Mucosa of gallbladder (tissue), 1 donor: ENCODE measurements at places on chromosomes 7 and 10.

DNA sequence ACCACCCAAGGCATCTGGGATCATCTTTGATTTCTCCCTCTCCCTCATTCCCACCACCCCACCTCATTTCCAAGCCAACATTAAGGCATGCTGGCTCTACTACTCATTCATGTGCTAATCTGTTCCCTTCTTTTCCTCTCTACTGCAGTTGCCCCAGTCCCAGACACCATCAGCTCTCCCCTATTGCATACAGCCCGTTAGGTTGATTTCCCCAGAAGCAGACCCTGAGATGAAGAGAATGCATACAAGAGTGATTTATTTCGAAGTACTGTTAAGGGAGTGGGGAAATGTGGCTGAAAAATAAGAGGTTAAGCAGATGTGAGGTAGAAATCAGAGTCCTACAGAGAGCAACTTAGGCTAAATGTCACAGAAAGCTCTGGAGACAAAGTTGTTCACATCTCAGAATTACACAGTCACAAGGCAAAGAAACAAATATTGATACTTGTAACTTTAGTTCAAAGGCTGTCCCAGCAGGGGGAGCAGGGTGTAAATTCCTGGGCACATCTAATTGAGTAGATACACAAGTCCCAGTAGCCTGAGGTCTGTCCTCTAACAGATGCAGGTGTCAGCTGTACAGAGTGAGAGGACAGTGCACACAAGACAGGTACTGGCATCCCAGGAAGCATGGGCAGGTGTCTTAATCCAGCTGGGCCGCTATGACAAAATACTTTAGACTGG, 20.9 kb downstream of the AKR1D1 start:
- peak; percentile 38 for DNase-seq

GRCh38 chr7:44617225-44617890, 10.9 kb downstream of the OGDH start:
- DNase-seq, result no peak

DNA sequence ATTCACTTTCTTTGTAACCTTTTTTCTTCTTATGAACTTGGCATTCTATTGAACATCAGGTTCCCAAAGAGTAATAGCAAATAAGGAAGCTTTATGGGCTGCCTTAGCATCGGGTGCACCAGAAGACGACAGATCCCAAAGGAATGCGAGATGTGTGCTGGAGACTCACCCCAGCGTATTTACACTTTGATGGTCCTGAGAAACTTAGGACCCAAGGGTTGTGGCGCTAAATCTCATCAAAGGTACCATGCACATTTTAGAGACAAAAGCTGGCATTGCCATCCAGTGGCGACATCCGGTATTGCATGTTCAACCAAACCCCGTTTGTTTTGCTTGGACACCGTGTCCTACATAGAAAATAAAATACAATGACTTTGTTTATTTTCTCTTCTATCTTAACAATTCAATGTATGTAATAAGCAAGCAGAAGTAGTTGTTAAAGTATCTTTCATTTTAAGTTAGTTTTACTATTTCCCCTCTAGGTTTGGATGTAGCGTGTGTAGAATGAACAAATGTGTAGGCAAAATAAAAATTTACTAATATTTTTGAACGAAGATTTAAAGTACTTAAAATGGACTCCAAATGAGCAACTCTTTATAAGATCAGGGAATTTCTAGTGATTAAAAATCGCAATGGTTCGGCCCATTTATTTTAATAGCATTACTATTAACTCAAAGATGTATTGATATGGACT, 1154.8 kb downstream of the GATA3 start:
- peak; percentile 54 for DNase-seq

GRCh38 chr10:110335314-110336064, 30.8 kb upstream of the SMNDC1 start:
- DNase-seq, result no peak

- peak; percentile 56 for DNase-seq
These were observed 28.5 kb downstream of the MKLN1 start for GRCh38 chr7:131355917-131356777.

- DNase-seq, result no peak
These were observed 40.2 kb downstream of the HSPA12A start for GRCh38 chr10:116702165-116702564.

DNA sequence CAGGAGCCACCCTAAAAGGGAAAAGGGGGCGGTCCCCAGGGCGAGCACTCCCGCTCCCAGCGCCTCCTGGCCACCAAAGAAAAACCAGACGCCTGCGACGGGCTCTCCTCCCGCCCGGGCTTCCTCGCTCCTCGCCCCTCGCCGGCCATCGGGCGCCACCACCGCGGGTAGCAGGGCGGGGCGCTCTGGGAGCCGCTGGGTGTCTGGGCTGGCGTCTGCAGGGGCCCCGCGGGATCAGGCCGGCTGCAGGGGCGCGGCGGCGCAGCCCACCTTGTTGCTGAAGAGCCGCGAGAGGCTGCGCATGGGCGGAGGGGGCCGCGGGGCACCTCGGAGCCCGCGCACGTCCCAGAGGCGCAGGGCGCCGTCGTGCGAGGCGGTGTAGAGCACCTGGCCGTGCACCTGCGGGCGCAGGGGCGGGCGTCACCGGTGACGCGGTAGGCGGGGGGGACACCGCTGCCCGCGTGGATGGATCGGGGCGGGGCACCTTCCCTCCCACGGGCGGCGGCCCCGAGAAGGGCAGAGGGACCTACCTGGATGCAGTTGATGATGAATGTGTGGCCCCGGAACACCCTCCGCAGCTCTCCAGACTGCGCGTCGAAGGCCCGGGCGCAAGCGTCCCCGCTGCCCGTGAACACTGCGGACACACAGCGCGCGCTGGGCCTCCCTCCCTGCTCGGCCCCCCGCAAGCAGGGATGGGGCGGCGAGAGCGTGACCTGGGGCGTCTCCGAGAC, 28.3 kb downstream of the WDR86 start:
- DNase-seq, result no peak

- DNase-seq, result no peak
These were observed 6.4 kb downstream of the WDFY4 start for GRCh38 chr10:48690791-48691660.

GRCh38 chr7:154857240-154857639, 145.7 kb downstream of the PAXIP1 start:
- no peak for DNase-seq

GRCh38 chr10:123988694-123989093, 97.1 kb upstream of the CPXM2 start:
- DNase-seq, result peak; percentile 2

- no peak for DNase-seq
These were observed 19.6 kb downstream of the TTYH3 start for GRCh38 chr7:2651336-2651735.

GRCh38 chr7:107580716-107581383, 804 bp downstream of the BCAP29 start:
- no peak for DNase-seq

DNA sequence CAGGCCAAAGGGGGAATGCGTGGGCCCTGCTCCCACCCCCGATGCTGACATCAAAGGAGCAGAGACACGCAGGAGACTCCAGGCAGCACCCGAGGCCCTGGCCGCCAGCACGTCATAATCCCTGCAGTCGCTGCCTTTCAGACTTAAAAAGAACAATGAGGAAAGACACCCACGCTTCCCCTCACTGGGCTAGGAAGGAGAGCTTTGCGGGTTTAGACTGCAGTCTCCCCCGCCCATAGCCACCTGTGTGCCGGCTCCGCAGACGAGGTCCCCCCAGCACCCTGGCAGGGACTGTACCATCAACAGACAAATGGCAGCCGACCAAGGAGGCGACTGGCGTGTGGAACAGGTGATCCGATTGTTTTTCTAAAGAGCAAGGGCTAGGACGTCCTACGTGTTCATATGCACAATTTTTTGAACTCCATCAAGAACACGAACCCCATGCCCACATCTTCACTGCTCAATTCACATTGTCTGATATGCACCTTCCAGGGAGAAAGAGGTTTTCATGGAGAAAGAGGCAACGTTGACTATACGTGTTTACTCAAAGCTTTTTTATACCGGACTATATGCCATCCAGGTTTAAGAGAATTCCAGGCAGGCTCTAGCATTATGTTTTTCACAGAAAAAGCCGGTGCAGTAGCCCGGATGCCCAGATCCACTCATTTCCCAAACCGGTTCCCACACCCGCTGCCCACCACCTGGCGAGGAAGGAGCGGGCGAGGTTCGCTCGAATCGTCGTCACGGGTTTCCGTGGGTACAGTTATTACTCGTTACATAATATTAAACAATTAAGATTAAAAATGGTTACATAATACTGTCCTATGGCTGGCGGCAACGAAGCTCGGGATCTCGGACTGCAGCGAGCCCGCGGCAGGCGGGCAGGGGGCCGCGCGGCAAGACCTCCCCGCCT, 1.1 kb downstream of the GRB10 start:
- no peak for DNase-seq

GRCh38 chr10:12655940-12656339, 306.6 kb downstream of the CAMK1D start:
- no peak for DNase-seq

GRCh38 chr7:99505324-99505662, 831 bp downstream of the ZKSCAN5 start:
- no peak for DNase-seq

GRCh38 chr7:32015133-32015532, 55.1 kb downstream of the PDE1C start:
- DNase-seq, result no peak

DNA sequence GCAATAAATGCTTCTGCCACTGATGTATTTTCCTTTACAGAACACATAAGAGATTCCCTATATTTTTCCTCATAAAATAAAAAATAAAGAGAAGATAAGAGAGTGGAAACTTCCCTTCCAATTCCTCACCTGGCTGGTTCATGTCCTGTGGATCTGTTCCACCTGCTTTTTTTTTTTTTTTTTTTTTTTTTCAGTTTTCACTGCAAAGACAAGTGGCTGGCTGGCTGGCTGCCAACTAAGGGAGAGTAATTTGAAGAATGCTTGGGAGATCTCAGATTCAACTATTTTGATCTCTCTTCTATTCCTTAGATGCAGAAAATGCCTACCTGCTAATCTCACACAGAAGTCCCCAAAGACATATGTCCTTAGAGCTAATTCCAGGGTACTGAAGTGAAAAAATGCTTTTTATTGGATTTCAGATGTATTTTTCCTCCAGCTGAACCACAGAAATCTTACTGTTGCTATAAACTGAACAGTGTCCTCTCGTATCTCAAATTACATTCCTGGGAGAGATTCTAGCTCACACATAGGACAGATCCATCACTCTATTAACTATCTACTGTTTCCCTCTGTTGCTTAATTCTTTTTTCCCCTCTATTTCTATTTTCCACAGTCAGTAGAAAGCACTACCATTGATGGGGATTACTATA, 120.8 kb downstream of the NRCAM start:
- DNase-seq, result no peak

DNA sequence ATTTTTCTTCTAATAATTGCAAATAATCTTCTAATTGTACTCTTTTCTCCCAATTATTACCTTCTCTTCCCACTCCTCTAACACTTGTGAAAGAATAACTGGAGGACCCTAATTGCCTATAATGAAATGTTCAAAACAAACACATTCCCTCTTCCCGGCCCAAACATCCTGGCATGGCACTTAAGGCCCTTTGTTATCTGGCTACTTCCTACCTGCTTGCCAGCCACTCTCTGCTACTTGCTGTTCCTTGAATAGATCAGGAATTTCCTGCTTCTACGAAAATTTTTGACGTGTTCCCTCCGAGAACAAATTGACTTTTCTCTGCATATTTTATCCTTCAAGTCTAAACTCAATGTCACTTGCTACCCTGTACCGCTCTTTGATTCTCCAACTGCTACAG, 56.1 kb upstream of the NOBOX start:
- no peak for DNase-seq

DNA sequence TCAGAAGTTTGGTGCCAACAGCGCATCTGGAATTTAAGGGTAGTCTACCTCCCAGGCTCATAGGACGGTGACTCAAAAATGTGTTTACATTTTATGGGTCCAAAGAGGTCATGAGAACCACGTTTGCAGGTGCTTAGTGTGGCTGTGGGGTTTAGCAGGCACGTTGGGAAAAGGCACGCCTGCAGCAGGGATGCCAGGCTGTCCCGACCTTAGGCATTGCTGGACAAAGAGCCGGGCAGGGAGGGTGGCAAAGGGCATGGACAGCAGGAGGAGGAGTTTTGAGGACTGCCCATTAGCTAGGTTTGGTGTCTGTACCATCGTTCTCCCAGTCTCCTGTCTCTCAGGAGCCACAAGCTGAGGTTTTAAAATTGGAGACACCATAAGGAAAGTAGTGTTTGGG, 104.4 kb downstream of the TRRAP start:
- no peak for DNase-seq

GRCh38 chr7:104480529-104480928, 152.1 kb downstream of the LHFPL3 start:
- no peak for DNase-seq

DNA sequence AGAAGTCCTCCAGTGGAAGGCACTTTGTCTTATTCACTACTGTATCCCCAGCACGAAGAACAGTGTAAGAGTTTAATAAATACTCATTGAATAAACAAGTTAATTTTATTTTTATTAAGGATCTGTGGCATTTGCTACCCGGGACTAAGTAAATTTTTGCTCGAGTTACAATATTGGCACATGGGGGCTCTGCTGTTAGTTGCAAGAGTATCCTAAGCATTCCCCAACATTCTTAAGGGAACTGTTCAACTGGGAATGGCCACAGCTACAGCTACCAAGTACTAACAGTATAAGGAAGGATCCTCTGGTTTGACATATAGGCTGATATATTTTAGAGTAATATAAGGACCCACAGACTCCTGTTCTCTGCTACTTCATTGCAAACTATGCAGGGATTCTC, 8.7 kb upstream of the LRRTM3 start:
- no peak for DNase-seq

DNA sequence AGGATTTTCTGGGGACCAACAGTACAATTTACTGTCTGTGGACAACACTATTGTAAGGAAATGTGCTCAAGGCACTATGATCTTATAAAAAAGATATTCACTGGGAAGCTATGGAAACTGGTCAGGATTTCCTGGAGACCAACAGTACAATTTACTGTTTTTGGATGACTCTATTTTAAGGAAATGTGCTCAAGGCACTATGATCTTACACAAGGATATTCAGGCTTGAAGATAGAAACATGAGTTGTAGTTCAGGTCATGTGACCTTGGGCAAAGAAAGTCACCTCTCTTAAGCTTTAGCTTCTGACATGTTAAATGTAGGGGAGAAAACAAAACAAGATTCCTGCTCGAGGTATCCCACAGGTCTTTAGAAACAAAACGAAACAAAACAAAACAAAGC, 1.7 kb upstream of the ITPRID1 start:
- no peak for DNase-seq

- no peak for DNase-seq
These were observed 659.4 kb upstream of the FZD8 start for GRCh38 chr10:36301539-36301938.

- DNase-seq, result peak; percentile 72
These were observed at the start of gene ACBD7 for GRCh38 chr10:15088428-15089261. TSS of gene ACBD7 (minus strand) at chr10:15088776. CDS start at chr10:15088728, 48 bp downstream.

DNA sequence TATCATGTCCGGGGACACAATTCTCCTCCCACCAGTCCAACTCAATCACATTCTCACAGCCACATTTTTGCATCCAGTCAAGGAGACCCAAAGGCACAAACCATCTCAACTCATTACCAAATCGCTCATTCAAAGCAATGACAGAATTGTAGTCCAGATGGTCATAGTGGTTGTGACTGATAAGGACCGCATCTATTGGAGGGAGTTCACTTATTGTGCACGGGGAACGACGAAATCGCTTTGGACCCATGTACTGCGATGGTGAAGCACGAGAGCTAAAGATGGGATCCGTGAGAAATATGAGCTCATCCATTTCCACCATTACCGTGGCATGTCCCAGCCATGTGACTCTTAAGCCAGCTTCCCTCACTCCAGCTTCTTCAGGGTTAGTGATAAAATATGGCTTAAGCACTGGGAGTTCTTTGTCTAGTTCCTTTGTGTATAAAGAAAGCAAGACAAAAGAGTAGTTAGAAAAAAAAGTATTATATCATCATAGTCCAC, 29.1 kb downstream of the NAPEPLD start:
- DNase-seq, result no peak
